WTC11 (cell line): ENCODE measurements at places on chromosomes 16 and 17. TPM values are rescaled to one million over a fixed set of nuclear protein-coding genes. Genes with fewer than 3 reads are reported as not detected.

GRCh38 chr17:76953946-76954345, 85.7 kb downstream of the MGAT5B start:
- DNase-seq: no peak

GRCh38 chr17:6677158-6677831, 25.7 kb downstream of the C17orf100 start:
- no peak for DNase-seq

DNA sequence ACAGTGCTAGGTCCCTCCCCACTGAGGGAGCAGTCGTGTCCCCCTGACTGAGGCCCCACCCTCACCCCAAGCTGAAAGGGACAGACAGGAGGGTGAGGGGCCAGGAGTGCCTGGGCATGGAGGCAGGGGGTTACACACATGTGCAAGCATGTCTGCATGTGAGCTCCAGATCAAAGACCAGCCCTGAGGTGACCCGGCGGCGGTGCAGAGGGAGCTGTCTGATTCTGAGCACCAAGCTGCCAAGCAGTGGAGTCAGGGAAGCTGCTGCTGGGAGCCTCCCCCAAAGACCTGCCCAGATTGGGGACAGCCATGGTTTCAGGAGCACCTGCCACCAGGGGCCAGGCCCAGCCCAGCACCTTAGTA, 5.5 kb downstream of the DLX3 start:
- no peak for DNase-seq

- DNase-seq: no peak
Measured at GRCh38 chr17:73481676-73482075, 162.6 kb downstream of the SDK2 start.

TEDC2 gene
- 51.7 to 61.6 TPM (median 51.9 TPM) in 3 replicates for total RNA-seq

GRCh38 chr16:57416084-57416483, 11.5 kb downstream of the CCL17 start:
- no peak for DNase-seq

GRCh38 chr17:48575066-48575582, 3.0 kb downstream of the HOXB4 start:
- DNase-seq: no peak

DNA sequence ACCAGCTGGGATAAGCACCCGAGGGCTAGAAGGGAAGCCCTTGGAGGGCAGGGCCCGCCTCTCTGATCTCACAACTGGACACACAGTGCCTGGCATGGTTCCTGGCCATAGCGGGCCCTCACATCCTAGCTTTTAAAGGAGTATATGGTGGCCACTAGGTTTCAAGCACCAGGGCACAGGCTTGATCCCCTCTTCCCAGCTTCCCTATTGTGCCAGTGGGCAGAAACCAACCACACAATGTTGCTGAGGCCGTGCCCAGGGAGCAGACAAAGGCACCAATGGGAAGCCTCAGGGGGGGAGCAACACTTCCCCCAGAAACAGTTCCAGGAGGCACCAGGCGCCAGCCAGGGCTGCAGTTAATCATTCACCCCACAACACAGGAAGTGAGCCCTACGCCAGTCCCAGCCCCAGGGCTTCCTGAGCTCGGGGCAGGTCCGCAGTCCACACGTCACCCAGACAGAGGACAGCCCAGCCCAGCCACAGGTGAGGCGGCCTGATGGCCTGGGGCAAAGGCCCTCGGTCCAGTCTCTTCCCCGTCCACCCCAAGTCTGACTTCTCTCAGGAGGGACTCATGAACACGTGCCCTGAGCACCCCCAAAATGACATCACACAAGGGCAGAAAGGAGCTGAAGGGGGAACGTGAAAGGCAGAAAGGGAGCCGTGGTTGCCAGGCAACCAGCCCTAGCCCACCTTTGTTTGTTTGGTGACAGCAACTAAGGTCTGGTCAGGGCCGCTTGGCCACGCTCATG, 12.8 kb downstream of the SMIM5 start:
- no peak for DNase-seq

DNA sequence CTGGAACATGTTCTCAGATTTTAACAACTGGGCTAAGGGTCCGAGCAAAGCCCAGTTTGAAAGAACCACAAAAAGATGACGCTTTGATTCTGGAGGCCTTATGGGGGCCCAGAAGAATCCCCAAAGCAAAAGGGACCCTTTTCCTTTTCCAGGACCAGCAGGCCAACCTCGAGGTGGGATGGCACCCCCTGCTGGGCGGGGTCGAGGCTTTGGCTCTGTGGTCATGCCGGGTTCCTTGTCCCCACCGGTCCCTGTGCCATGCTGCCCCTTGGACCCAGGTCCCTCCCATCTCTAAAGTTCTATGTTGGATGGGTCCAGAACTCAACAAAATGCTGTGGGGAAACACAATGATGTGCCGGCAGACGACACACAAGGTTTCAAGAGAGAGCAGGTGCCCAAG, 30.9 kb downstream of the TMEM204 start:
- no peak for DNase-seq

DNA sequence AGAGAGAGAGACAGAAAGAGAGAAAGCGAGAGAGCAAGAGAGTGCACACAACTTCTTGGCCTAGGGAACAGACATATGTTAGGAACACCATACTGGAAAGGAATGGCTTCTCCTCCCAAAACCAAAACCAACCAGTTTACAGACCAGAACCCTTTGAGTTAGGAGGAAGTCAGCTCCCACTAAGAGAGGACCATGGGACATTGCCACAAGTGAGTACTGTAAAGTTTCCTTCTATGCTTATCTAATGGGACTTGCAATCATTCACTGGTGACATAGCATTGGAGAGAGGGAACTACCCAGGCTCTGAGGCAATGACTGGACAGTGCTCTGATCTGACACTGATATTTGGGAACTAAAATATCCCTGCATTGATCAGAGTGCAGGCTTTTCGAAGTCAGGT, 32.4 kb downstream of the TBC1D3B start:
- no peak for DNase-seq

- DNase-seq: no peak
Measured at GRCh38 chr16:19808061-19808641, 76.5 kb downstream of the GPRC5B start.

CDH11 gene
- 9.8 to 11.6 TPM (median 10.1 TPM) in 3 replicates for total RNA-seq

PLCG2 gene
- total RNA-seq: 7.0 to 8.7 TPM (median 8.6 TPM) in 3 replicates

GRCh38 chr17:32508926-32509325, 22.1 kb downstream of the CDK5R1 start:
- DNase-seq: no peak

HOXB1 gene
- total RNA-seq: 0.41 to 0.63 TPM (median 0.55 TPM) in 3 replicates

C16orf96 gene
- total RNA-seq: 1.3 to 2.1 TPM (median 1.5 TPM) in 3 replicates

RAB26 gene
- total RNA-seq: 6.2 to 7.3 TPM (median 6.9 TPM) in 3 replicates

DNA sequence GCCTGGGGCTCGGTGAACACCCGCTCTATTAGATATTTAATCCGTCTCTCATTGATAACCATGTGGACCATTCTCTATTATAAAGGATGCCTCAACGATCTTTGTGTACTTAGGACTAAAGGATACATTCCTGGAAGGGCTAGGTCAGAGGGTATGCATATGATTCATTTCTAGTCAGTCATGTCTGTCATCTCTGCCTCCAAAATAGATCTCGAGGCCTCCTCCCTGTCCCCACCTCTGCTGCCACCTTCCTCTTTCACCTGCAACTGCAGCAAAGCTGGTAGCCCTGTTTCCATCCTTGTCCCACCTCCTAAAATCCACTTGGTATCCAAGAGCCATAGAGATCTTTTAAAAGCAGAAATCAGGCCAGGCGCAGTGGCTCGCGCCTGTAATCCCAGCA, 121.5 kb downstream of the KATNIP start:
- peak; percentile 22 for DNase-seq

ZDHHC7 gene
- total RNA-seq: 35.7 to 38.7 TPM (median 38.1 TPM) in 3 replicates

- DNase-seq: peak; percentile 59
Measured at GRCh38 chr16:68749432-68749831, 12.3 kb downstream of the CDH1 start.

- DNase-seq: no peak
Measured at GRCh38 chr16:69013991-69014390, 91.5 kb upstream of the HAS3 start.

IL21R gene
- total RNA-seq: 0.27 to 0.70 TPM (median 0.32 TPM) in 3 replicates

DNA sequence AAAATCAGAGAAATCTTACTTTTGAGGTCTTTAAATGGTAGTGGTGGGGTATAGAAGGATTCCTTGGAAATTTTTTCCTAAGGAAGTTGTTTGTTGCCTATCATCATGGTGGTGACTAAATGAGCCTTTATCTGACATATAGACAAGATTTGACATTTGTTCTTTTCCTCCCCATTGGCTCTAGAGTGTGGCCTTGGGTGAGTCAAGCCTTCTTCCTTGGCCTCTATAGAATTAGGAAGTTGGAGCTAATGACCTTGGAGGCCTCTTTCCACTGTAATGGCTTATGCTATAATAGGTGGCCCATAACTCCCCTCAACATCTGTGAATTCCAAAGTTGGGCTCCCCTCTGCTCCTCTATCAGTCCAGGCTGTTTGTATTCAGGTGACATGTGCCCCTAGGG, 79.1 kb upstream of the HNF1B start:
- no peak for DNase-seq

GRCh38 chr17:20284022-20284421, 183.3 kb downstream of the LGALS9B start:
- DNase-seq: no peak
